Activated T-helper 1 cell treated with anti-CD3 and anti-CD28 coated beads, Interleukin-2, amount 50 U/mL, for 16 hours (primary cell): ENCODE measurements at places on chromosomes 2 and 18.

DNA sequence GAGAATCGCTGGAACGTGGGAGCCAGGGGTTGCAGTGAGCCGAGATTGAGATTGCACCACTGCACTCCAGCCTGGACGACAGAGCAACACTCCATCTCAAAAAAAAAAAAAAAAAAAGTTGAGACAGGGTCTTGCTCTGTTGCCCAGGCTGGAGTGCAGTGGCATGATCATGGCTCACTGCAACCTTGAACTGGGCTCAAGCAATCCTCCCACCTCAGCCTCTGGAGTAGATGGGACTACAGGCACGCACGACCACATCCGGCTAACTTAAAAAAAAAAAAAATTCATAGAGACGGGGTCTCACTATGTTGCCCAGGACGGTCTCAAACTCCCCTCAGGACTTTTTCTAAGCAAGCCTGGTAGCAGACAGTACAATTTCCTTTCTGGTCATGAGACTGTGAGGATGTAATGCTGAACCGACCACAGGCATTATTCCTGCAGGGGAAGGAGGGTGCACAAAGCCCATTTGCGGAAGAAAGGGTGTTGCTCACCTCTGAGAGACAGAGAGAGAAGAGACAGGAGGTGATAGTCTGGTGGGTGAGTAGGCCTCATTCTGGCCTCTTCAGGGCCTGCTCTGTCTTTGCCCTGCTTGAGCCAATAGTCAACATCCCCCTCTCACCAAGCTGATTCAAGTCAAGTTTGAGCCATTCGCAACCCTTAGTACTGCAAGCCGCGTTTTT lies 205.3 kb downstream of the ZFP36L2 start:
- no peak for DNase-seq

- DNase-seq, result no peak
Observed at GRCh38 chr18:80004600-80005342, 16.4 kb upstream of the TXNL4A start.

- no peak for DNase-seq
Observed at GRCh38 chr18:47284721-47285395, 33.4 kb upstream of the SKOR2 start.

DNA sequence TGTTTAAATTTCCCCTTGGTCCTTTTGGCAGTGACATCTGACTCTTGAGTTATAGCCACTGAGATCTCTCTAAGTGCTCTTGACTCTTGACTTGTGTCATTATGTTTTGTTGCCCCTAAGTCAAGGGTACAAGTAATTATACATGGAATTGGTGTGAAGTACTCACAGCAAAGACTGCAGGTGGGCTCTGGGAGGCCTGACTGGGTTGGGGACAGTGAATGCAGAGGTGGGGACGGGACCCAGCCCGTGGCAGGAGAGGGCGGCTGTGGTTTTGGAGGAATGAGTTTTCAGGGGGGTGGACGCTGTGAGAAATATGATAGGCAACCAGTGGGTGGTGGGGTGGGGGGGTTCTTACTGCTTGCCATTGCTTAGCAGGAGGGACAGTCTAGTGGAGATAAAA lies 97.8 kb downstream of the NCK2 start:
- DNase-seq, result no peak

DNA sequence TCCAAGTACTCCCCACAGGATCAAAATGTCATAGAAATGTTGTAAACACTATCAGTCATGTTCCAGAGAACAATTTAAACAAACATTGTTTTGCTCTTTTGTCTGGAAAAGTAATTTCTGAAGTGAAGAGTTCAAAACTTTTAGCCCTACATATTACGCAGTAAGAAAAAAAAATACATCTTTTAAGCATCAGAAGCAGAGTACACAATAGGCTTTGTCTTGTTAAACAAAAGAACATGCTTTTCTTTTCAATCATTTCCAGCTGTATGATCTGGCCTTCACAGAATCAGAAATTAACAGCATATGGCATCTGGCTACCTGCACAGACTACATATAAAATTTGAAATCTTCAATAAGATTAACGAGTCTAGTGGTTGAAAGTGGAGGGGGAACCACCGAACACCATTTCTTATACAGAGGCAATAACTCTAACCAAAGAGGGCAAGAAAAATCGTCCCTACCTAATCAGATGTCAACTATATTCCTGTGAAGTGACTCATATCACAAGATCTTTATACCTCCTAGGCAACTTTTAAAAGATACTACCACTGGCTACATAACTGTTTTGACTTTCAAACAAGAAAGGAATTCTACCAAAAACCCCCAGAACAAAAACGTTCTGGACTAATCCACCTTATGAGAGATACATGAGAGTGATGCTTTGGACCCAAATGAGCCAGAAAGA lies 149.3 kb downstream of the EXOC6B start:
- DNase-seq, result no peak

GRCh38 chr18:57062178-57062577 lies 84.7 kb upstream of the BOD1L2 start:
- no peak for DNase-seq

GRCh38 chr2:27461118-27461517 lies 18.9 kb downstream of the KRTCAP3 start:
- no peak for DNase-seq

GRCh38 chr2:60440767-60441163 lies 112.7 kb downstream of the BCL11A start:
- DNase-seq, result no peak

- DNase-seq, result no peak
Observed at GRCh38 chr2:70123051-70123828, 36.0 kb downstream of the PCBP1 start.

GRCh38 chr2:203997481-203997880 lies 60.9 kb downstream of the ICOS start:
- no peak for DNase-seq

DNA sequence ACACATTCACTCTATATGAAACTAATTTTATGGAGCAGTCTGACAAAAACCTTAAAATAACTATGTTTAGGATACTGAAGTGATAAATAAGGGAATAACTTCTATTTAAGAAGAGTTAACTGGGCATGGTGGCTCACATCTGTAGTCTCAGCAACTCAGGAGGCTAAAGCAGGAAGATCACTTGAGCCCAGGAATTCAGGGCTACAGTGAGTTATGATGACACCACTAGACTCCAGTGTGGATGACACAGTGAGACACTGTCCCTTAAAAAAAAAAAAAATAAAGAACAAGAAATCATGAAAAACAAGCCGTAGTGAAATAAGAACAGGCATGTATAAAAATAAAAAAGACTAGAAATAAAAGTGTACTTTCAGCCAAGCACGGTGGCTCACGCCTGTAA lies 82.0 kb downstream of the THADA start:
- DNase-seq, result no peak

DNA sequence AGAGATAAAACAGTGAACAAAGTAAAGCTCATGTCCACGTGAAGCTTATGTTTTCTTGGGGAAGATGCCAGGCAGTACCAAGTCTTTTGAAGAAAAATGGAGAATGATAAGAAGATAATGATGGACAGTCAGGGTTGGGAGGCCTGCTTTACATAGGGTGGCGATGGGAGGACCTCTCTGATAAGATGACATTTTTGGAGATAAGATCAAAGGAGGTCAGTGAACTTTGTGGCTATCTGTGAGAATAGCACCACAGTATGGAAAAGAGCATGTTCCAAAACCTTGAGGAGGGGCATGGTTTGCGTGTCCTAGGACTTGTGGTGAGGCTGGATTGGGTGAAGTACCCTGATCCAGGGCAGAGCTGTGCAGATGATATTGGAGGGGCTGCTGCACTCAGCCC lies 461.7 kb upstream of the NRP2 start:
- DNase-seq, result no peak

DNA sequence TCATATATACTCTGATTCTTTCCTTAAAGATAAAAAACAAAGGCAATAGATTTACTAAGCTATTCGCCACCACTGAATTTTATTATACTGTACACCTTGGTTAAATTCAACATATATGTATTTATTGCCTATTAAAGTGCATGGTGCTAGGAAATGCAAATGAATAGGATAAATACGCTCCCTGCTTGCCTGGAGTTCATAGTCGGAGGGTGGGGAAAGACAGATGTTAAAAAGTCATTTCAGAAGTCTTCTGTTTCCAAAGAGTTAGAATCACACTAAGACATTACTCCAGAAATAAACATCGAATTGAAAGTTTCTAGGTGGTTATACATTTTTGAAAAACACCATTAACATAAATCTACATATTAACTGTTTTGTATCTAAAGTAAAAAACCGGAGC lies 19.8 kb downstream of the C1D start:
- no peak for DNase-seq

DNA sequence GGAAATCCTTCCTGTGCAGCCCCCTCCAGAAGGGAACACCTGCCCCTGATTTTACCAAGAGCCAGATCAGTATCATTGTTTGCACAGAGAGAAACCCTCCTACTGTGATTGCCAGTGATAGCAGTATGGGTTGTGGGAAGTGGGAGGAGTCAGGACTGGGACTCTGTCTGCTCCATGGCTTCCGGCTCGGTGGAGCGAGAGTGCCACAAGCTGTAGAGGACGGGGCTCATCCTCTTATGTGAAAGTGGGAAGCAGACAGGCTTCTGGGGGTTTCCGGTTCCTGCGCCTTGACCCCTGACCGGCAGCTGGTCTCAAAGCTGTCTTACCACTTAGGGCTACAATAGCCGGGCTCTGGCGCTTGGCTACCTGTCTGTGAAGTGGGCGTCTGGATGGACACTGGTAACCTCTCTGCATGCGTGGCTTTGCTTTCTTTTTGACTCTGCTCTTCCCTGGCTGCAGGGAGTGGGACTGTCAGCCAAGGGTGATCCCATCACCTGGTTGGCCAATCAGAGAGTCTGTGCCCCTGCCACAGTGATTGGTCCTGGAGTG lies 79.7 kb downstream of the BCL2L11 start:
- no peak for DNase-seq

- no peak for DNase-seq
Observed at GRCh38 chr2:11949732-11950523, 203.5 kb downstream of the LPIN1 start.

- no peak for DNase-seq
Observed at GRCh38 chr2:173968551-173968950, 3.4 kb upstream of the SP3 start.

- DNase-seq, result no peak
Observed at GRCh38 chr18:58758046-58758445, 86.8 kb downstream of the MALT1 start.

DNA sequence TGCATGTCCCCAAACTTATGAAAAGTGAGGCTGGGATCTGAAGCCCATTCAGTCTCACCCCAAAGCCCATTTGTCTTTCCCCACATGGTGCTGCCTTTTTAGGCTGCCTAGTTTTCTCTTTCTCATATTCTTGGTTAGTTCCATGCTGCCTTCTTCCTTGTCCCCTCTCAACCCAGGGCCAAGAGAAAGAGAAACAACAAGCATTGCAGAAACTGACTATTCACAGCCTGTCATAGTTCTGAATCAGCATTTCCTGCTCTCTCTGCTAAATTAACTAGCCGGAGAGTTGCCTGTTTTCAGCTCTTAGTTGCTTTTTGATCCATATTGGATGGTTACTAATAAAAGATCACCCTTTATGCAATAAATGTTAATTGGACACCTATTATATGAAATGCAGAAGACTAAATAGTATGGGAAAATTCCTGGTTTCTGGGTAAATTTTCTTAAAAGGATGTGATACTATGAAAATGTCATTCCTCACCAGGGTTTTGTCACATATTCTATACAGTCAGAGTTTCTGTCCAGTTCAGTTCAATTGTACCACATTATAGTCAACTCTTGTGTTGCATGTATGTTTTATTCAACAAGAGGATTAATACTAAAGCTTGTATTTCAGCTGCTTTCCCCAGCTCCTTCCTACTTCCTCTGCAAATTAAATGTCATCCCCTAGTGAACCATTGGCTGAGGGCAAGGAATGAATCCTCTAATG lies 246.5 kb downstream of the GALR1 start:
- DNase-seq, result no peak
